ENCODE measurements at places on chromosomes 16 and 17.

- no peak for DNase-seq
Measured at GRCh38 chr17:61470530-61471136, 18.4 kb downstream of the TBX4 start.

DNA sequence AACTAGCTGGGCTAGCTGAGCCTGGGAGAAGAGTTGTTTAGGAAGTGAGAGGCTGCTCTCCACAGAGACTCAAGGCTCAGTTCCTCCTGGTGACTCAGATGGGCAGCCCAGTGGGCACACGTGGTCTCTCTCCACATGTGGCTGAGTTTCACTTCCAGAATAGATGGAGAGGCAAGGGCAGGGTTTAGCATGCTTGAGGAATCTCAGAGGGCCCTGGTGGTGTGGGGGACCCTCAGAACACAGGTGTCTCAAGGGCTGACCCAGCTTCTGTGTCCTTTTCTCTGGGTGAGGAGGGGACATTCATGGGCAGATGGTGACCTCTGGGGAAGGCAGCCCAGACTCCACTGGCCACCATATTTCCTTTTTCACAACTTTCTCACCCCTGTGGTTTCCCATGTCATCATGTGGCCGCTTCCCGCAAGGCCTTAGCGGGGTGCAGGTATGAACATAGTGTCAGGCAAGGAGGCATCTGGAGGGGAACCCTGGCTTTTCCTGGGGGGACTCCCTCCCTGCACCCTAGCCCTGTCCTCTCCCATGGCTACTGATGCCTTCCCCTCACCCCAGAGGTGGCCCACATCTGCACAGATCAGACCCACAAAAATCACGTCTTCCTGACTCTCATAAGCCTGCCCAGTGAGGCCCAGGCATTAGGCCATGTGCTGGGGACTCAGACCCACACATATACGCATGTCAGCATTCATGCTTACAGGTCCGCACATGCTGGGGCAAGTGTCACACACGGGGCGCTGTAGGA is 3.3 kb downstream of the GRN start:
- no peak for DNase-seq

GRCh38 chr17:50925296-50925891 is 59.2 kb upstream of the TOB1 start:
- no peak for DNase-seq

DNA sequence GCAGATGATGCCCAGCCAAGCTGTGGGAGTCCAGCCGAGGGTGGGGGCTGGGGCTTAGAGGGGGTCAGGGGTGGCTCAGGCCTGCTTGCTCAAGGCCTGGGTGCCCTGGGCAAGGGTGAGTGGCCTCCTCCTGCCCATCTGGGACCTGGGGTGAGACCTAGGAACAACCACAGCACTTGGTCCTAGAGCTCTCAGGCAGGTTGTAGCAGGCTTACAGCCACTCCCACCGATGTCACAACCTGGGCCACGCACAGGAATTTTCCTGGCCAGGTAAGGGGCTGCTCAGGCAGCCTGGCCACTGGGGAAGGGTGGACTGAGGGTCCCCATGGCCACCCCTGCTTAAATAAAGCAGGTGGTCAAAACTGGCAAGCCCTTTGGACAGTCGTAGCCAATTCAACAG is 6.3 kb upstream of the SREBF1 start:
- DNase-seq: no peak

GRCh38 chr17:28612936-28613872 is 781 bp downstream of the RSKR start:
- DNase-seq: peak; percentile 21

GRCh38 chr16:2507052-2507659 is 6.6 kb upstream of the ATP6V0C start:
- no peak for DNase-seq

- no peak for DNase-seq
Measured at GRCh38 chr17:80486692-80487091, 10.3 kb upstream of the NPTX1 start.

DNA sequence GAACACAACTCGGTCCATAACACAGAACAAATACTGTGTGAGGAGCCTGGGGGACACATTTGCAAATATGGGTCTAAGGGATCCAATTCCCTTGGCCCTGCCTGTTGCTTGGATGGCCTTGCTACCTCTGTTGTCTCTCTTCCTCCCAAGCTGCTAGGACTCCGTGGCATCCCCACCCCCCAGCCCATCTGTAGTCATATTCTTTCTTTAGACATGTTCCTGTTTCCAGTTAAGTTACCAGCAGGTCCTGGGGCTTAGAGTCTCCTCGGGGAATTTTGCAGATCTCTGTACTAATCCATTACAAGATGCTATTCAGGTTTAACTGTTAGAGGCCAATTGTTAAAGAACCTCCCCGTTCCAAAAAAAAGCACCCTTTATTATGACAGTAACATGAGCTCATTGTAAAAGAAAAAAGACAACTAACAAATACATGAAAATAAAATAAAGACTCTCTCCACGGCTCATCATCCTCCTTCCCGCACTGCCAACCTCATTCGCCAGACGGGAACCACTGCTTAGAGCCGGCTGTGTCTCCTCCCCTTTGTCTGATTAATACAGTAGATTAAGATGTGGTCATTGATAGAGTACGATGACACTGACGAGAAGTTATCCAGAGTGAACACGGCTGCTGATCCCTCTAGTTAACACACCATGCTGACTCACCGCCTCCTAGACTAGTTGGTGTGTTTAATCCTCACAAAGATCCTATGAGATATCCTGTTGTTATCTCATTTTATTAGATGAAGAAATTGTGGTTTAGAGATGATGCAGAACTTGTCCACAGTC is 22.2 kb downstream of the HS3ST4 start:
- DNase-seq: no peak

DNA sequence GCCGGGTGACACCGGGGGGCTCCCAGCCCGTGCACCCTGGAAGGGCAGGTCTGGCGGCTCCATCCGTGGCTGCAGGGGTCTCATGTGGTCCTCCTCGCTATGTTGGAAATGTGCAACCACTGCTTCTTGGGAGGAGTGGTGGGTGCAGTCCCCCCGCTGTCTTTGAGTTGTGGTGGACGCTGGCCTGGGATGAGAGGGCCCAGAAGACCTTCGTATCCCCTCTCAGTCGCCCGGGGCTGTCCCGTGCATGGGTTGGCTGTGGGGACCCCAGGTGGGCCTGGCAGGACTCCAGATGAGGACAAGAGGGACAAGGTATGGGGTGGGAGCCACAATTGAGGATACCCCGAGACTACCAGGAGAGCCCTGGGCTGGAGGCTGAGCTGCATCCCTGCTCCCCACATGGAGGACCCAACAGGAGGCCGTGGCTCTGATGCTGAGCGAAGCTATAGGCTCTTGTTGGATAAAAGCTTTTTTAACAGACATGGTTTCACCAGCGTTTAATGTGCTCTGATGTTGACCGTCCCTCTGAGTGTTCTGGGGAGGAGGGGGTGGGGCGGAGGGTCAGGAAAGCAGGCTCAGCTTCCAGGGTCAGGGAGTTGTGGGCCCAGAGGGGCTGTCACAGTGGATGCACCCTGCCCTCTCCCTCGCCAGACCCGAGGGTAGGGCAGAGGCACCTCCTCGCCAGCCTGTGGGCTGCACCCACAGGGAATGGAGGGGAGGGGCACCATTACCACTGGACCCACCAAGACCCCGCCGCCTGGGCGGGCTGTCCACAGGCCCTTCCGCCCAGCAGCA is 5.4 kb downstream of the SPATA2L start:
- DNase-seq: no peak

DNA sequence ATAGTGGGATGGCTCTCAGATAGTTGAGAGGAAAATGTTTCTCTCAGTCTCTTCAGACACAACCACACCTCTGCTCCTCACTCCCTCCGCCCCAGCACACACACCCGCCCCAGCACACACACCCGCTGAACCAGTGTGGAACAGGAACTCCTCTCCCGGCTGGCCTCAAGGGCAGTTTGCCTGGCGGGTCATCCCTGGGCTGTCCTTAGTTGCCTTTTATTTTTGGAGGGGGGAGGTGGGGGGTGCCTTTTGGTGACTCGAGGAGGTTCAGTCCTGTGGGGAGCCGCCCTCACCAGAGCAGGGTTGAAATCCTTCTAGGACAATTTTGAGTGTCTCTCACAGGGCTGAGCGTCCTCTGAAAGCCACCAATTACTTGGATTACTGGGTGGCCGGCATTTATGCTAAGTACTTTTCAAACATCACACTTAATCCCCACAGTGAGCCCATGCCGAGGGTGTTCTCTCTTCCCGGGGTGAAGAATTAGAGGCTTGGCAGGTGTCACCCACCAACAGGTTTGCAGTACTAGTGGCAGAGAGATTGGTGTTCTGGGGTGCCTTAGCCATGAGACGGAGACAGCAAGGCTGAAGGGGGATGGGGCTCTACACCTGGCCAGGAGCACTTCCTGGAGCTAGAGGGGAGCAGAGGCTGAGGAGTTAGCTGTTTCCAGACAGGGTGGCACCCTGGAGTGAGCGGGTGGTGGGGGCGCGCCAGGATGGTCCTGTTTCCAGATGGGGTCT is 2.8 kb downstream of the RASD1 start:
- DNase-seq: no peak

GRCh38 chr17:39352511-39352910 is 48.9 kb downstream of the FBXL20 start:
- no peak for DNase-seq

DNA sequence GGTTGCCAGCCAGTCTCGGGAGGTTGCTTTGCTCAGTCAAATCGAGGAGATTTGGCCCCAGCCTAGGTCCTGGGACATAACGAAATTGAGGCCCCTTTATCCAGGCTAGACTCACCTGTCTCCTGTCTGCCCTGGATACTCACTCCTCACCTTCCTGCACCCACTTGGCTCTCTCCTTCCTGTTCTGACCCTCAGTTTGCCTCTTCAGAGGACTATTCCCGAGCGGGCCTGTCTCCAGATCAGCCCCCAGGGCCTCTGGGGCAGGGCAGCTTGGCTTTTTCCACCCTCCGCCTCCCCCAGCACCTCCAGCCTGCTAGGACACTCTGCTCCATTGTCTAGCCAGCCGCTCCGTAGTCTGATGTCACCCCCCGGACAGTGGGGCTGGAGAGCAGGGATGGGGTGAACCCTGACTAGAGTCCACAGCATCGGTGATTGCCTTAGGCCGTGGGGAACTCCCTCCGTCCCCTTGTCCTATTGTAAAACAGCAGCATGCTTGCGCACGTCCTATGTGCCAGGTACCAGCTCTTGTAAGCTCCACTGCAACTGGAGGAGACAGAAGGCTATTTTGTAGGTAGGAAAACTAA is 8.8 kb downstream of the WFIKKN2 start:
- DNase-seq: peak; percentile 48

DNA sequence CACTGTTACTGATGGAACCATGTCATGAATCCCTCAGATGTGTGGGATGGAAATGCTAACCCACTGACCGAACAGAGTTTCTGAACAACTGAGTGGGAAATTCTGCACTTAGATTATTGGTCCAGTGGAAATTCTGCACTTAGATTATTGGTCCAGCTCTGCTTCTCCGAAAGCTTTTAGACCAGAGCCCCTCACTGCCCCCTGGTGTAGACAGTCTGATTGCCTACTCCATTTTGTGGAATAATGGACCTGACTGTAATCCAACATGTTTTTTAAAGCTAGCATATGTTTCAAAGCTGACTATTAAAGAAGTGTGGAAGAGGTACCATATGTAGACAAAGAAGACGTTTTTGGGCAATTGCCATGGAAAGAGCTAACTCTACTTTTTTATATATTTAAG is 50.3 kb upstream of the TBX2 start:
- DNase-seq: no peak

- DNase-seq: no peak
Measured at GRCh38 chr16:66662445-66663194, 33.9 kb downstream of the CMTM4 start.

DNA sequence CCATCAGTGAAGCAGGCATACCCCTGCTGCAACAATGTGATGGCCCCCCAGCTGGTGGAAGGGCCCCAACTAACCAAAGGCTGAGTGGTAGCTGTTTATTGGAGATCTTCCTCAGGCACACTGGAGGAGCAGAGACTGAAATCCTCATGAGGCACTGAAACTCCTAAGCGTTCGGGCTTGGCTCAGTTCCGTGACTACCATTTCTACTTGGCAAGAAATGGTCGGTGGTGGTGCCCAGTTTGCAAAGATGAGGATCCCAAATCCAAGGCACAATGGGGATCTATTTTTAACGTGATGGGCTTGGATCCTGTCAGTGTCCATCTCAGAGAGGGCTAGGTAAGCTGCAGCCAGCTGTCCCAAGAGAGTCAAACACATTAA is 82.8 kb downstream of the TNFRSF13B start:
- DNase-seq: no peak

GRCh38 chr17:67546578-67547527 is 169.8 kb downstream of the PITPNC1 start:
- no peak for DNase-seq

DNA sequence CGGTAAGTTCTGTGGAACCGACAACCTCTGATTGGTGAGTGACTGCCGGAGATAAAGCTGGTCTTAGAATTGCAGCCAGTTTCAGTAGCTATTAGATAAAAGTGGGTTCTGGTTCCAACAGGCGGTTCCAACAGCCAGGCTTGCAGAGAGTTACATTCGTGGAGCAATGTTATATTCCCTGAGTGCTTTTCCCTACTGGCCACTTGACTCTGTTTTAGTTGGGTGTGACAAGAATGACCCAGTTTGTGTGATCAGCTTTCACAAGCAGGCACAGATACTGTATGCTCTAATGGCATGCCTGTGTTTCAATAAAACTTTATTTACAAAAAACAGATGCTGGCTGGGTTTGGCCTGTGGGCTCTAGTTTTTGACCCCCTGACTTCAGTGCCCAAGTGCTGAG is 196.6 kb downstream of the SNX29 start:
- DNase-seq: no peak

DNA sequence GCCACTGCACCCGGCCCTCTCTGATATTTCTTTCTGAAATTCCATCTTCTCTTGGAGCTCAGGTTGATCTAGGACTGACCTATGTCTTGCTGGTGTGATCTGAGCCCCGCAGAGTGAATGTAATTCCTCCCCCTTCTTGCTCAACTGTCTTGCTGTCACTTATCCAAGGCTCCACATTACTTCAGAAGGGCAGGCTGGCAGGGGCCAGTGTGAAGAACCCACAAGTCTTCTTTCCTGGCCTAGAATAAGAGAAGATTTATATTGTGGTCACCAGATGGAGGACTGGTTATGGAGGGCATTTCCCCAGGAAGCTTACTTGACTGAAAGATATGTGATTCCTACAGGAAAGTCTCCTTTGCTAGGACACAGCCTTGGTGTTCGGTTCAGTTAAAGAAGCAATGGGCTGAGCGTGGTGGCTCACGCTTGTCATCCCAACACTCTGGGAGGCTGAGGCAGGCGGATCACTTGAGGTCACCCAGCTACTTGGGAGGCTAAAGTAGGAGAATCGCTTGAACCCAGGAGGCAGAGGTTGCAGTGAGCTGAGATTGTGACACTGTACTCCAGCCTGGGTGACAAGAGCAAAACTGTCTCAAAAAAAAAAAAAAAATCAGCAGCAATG is 13.4 kb downstream of the ITGAL start:
- no peak for DNase-seq

All from activated naive CD4-positive, alpha-beta T cell treated with anti-CD3 and anti-CD28 coated beads, Interleukin-2, amount 50 U/mL, for 72 hours (primary cell).